ENCODE measurements at places on chromosomes 4 and X.

DNA sequence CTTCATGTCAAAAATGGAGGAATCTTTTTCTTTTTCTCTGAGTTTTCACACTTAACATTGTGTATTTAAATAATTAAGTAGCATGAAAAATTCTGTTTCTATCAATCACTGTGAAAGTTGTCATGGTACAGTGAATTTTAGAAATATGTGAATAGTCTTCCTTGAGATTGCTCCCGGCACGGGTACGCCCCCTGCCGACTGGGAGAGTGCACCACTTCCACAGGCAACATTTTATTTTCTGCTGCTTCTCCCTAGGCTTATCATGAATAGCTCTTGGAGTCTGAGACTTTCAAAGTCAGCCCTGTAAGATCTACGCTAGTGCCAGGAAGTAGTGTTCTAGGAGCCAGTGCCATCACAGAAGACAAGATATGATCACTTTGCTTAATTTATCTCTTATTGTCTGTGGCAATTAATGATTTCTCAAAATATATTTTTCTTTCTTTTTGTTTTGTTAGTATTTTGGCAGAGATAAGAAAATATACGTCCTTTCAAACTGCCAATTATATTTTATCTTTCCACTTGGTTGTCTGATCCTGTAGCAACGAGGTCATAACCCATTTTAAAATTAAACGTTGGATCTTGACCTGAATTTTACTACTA lies 763.8 kb upstream of the AADAT start:
- DNase-seq: no peak

DNA sequence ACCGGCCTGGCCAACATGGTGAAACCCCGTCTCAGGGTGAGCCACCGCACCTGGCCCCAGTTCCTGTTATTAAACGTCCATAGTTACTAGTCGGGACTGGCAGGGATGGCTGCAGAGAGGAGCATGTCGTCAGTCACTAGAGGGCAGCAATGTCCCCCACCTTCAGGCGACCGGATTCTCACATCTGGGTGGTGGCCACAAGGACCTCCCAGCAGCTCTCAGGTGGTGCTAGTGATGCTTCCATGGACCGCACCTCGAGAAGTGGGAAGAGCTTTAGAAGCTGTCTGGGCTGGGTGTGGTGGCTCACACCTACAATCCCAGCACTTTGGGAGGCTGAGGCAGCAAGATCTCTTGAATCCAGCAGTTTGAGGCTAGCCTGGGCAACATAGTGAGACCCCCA lies 13.3 kb upstream of the IL3RA start:
- no peak for DNase-seq

- peak; percentile 90 for DNase-seq
These were observed 52.3 kb upstream of the PDLIM3 start for GRCh38 chr4:185587427-185588161.

DNA sequence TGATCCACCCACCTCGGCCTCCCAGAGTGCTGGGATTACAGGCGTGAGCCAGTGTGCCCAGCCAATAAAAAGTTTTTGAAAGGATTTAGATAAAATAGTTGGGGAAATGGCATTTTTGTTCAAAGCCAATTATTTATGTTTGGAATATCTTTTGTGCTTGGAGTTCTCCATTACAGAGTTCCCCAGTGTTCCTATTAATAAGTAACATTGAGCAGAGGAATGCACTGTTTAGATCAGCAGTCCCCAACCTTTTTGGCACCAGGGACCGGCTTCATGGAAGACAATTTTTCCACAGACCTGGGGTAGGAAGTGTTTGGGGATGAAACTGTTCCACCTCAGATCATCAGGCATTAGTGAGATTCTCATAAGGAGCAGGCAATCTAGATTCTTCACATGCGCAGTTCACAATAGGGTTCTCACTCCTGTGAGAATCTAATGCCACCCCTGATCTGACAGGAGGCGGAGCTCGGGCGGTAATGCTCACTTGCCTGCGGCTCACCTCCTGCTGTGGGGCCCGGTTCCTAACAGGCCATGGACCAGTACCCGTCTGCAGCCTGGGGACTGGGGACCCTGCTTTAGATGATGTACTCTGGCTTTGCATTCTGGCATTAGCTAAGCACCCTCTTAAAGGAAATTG lies 8.3 kb downstream of the PKD2 start:
- no peak for DNase-seq

- DNase-seq: no peak
These were observed 83.2 kb downstream of the FUNDC1 start for GRCh38 chrX:44459501-44459900.

- DNase-seq: no peak
These were observed 4.8 kb upstream of the MXRA5 start for GRCh38 chrX:3351276-3351675.

DNA sequence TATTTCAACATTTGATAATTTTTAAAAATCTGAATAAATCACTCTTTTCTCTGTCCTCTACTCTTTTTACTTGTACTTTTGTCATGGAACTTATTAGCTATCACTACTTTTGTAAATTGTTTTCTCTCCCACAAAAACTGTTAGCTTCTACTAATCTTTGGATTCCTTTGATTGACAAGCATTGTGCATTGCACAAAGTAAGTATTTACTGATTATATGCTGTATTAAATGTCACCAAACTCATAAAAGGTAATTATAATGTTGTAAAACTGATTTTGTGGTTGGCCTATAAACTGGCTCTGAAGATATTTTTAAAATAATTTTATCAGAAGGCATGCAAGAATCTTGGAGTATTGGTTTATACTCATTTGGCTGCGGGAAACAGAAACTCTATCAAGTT lies 15.0 kb upstream of the SEC24B start:
- no peak for DNase-seq

DNA sequence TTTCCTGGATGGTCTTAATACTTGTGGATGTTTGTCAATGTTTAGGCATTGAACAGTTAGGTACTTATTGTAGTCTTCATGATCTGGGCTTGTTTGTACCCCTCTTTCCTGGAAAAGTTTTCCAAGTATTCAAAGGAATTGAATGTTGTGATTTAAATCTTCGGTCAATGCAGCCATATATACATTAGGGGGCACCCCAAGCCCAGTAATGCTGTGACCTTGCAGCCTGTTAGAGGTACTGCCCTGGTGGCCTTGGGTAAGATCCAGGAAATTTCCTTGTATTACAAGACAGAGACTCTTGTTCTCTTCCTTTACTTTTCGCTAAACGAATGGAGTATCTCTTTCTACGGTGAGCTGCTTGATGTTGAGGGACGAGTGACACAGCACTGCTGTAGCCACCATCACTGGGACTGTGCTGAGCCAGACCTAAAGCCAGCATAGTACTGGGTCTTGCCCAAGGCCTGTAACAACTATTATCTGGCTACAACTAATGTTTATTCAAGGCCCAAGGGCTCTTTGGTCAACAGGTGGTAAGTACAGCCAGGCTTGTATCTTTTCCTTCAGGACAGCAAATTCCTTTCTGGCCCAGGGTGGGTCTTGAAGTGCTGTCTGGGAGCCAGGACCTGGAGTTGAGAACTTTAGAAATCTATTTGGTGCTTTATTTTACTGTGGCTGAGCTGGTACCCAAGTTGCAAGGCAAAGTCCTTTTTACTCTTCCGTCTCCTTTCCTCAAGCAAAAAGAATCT lies 118.3 kb upstream of the ATOH1 start:
- DNase-seq: no peak

GRCh38 chrX:19293606-19294325 lies 50.0 kb upstream of the PDHA1 start:
- DNase-seq: no peak

DNA sequence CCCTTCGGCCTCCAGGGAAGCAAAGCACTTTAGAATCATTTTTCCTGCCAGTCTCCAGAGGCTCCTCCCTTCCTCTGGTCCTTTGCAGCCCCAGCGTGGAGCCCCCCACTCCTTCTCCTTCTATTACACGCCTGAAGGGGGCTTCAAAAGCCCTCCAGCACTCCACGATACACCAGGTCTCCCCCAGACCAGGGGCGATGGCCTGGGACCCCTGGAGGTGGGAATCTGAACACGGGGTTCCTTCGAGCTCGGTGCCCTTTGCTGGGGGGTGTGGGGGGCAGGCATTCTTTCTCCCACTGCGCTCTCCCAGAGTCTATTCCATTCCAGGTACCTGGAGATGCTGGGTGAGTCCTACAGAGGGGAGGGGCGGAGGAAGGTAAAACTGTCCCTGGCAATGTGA lies 97.6 kb downstream of the HMX1 start:
- DNase-seq: no peak

- no peak for DNase-seq
These were observed 235.4 kb downstream of the RAB28 start for GRCh38 chr4:13248621-13249298.

DNA sequence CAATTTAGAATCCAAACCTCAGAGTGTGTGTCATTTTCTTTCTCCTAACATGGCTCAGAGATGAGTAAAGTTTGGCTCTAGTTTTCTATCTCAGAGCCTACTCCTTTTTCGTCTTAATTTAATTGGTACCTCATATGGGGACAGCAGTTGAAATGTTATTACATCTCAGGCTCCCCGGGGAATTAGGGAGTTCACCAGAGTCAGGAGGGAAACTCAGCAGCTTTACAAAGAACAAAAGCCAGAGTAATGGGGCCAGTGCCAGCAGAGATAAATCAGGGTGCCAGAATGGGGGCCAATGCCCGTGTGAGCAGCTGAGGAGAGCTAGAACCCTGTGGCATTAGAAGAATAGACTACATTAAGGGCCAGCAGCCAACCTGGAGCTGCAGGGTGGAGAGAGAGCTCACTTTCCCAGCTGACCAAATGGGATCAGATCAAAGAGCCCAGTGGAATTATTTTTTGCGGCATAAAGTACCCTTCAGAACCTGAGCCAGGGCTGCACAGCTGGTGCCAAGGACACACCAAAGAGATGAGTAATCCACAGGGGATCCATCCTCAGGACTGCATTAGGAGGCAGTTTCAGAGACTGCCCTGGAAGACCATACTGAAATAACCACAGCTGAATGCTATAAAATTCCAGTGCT lies 207.1 kb upstream of the DKK2 start:
- no peak for DNase-seq

- DNase-seq: no peak
These were observed 102.5 kb upstream of the GALNTL6 start for GRCh38 chr4:171710743-171711142.

DNA sequence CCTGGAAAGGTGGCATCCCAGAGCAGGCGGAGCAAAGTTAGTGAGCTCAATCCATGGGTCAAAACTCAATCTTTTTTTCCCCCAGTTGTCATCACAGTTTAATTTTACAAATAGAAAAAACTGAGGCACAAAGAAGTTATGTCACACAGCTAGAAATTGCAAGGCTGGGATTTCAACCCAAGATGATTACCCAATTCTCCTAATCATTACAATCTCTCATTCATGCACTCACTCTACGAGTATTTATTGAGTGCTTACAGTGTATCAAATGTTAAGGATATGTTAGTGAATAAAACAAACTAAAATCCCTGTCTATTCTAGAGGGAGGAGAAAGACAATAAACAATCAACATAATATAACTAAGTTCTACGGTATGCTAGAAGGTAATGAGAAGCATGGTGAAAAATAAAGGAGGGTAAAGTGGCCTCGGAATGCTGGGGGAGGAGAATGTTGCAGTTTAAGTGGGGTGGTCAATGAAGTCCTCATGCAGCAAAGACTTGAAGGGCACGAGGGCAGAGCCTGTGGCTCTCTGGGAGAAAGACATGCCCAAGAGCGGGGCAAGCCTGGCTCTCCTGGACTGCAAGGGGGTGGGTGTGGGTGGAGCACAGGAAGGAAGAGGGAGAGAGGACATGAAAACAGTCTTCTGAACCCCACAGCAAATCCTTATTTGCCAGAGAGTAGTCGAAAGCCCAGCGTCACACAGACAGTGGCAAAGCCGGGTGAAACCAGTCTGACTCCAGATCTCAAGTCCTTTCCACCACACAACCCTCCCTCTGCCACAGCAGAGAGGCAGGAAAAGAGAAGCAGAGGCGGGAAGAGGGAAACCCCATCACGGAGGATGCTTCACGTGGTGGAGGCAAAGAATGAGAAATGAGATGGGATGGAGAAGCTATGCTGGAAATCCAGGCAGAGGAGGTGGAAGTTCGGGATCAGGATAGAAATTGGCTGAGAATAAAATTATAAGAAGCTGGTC lies 48.3 kb downstream of the RAB33B start:
- no peak for DNase-seq

GRCh38 chr4:129738175-129738574 lies 642.2 kb downstream of the C4orf33 start:
- no peak for DNase-seq

DNA sequence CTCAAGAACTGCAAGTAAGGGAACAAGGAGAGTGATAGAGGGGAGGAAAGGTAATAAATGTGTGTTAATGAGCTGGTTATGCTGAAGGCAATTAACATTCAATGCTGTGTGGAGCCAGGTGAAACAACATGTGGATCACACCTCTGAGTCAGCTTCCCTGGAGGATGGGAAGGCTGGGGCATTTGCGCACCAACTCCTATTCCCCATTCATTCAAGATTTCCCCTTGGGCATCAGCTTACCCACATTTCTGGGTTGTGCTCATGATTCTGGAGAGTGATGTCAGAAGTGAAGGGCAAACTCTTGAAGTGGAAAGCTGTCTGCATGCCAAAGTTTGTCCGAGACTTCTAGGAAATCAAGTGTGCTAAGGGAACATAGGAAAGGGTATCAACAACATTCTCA lies 461.4 kb downstream of the MID1IP1 start:
- no peak for DNase-seq

DNA sequence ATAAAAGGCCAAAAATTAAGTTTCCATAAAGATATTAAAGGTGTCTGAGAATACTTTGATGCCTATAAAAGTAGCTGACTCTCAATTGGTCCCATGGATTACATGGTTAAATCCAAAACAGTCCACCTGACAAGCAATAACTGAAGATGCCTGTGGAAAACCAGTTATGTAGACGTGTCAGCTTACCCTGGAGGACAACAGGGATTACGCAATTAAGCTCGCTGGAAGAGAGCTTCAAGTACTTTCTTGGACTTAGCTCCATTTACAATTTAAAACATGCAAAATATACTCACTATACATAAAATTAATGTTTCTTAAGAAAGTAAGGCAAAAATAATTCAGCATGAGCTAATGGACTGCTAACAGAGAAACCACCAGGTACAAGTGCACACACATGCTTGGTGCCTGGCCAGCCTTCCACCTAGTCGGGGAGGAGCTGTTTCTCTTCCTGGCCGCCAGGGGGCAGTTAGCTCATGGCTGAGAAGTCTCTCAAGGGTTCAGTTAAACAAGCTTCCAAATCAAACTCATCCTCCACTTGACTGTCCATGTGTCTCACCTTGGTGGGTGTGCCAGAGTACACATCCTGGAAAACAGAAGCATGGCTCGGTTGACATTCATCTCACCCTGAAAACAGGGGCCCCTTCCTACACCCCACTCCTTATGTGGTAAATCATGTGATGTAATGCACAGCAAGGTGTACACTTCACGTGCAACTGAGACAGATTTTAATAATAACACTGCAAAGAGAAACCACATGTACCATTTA lies 9.2 kb upstream of the FAM53A start:
- DNase-seq: peak; percentile 75

DNA sequence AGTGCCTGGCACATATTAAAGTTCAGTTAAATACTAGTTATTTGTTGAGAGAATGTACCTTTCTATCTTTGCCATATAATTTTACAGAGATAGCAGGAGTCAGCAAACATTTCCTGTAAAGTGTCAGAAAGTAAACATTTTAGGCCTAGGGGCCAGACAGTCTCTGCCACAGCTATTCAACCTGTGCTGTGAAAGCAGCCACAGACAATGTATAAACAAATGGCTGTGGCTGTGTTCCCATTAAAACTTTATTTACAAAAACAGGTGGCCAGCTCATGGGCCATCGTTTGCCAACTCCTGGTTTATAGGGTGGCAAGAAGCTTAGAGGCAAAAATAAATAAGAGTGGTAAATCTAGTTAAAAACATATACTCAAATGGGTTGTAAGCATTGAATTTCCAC lies 34.0 kb upstream of the BRS3 start:
- no peak for DNase-seq

Measured in cerebellum (tissue), 4 donors.